ENCODE measurements at places on chromosomes 7 and 10.
A peak's percentile ranks its signal among the peaks of the same experiment; 100 is the strongest.

GRCh38 chr7:88091988-88092675, 127.7 kb downstream of the SRI start:
- ATAC-seq = peak; percentile 85

DNA sequence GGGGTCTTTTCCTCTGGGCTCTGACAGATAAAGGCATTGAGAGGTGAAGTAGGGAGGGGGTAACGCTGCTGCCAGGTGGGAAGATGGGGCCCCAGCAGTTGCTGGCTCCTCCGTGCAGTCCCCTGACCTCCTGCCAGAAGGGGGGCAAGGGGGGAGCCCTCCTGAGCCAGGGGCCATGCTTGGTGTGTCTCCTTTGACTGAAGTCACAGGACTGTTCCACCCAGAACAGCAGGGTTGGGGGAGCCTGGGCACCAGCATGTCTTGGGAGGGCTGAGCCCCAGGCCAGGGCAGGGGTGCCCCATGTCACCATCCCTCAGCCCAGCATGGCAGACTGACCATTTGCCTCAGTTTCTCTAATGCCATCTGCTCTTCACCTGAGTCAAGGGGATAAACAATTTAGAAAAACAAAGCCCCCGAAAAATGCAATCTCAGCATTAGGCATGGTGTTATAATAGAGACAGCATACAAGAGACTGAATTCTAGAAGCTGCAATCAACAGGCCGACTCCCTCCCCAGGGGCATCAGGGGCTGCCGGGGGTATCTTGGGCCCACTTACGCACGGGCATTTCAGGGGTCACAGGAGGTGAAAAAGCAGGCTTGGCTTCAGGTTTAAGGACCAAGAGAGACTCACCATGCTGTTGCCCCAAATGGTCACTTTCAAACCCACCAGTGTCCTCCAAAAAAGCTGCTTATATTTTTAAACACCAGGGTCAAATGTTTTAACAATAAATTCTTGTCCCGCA, 108.6 kb upstream of the GPR26 start:
- ATAC-seq = no peak

- ATAC-seq = no peak
Observed at GRCh38 chr7:88322151-88322550, 15.5 kb upstream of the STEAP4 start.

DNA sequence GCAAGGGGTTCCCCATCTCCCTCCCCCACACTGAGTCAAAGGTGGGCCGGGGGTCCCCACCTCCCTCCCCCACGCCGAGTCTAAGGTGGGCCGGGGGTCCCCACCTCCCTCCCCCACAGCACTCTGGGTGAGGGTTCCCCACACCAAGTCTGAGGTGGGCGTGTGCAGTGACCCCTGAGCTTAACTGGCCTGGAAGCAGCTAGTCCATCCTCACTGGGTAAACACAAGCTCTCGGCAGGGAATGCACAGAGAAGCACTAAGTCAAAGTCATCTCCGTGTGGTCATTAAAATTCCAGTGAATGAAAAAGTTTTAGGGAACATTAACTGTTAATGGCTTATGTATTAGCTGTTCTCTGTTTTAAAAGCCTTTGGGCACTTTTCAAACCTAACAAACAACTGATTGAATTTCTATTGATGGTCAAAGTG, 43.7 kb upstream of the PRKAR1B start:
- no peak for ATAC-seq

DNA sequence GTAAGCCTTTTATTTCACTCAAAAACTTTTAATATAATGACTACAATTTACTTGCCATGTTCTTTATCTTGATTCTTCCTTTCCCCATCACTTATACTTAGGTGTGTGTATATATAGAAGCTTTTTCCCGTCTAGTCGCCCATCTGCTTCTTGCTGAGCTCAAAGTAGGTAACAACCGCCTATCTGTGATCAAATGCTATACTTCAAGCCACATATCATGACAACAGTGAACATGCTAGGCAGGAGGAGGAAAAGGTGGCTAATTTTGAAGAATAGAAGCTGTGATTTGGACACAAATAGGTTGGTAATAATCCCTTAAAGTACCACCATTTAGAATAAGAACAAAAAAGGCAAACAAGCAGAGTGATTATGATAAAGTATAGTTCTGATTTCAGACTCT, 367.3 kb upstream of the CHRM2 start:
- ATAC-seq = no peak

- ATAC-seq = no peak
Observed at GRCh38 chr10:24357344-24358004, 148.5 kb downstream of the KIAA1217 start.

DNA sequence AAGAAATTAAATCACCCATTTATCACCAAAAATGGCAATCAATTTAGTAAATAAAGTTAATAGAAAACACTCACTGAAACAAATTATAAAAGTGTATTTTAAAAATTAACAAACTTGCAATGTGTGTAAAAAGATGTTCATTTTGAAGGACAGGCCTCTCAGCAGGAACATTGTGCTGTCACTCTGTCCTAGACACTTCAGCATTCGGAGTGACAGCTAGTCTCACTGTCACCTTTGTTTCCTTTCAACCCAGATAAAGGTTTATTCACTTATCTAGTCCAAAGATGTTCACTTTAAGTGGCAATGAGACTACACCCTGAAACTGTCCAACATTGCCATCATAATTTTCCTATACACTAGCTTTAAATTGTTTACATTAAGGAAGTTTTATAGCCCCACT, 91.9 kb upstream of the PLXDC2 start:
- no peak for ATAC-seq
